ENCODE measurements at places on chromosomes 1 and 21. TPM values are rescaled to one million over a fixed set of nuclear protein-coding genes. Genes with fewer than 3 reads are reported as not detected.

TMPRSS3 gene
- not detected for total RNA-seq

ANKRD45 gene
- total RNA-seq = not detected

KRTAP13-2 gene
- not detected for total RNA-seq

TNFRSF4 gene
- total RNA-seq = not detected

VASH2 gene
- total RNA-seq = 0.04 TPM

C1QB gene
- not detected for total RNA-seq

LYPD8 gene
- total RNA-seq = not detected

ADORA3 gene
- total RNA-seq = not detected

PLA2G4A gene
- total RNA-seq = 8.7 TPM

LCE6A gene
- not detected for total RNA-seq

ZNF695 gene
- 2.3 TPM for total RNA-seq

CNR2 gene
- total RNA-seq = not detected

KRTAP19-2 gene
- not detected for total RNA-seq

PDZK1IP1 gene
- total RNA-seq = 3.5 TPM

SPRR3 gene
- 0.70 TPM for total RNA-seq

POU3F1 gene
- total RNA-seq = 0.86 TPM

KRTAP12-3 gene
- not detected for total RNA-seq

FABP3 gene
- 3.2 TPM for total RNA-seq

KRTAP7-1 gene
- not detected for total RNA-seq

C4BPA gene
- total RNA-seq = not detected

WNT4 gene
- total RNA-seq = not detected

NLRP3 gene
- total RNA-seq = 7.0 TPM

CD55 gene
- total RNA-seq = 20.2 TPM

SPRR1B gene
- total RNA-seq = 43.3 TPM

CELA3A gene
- not detected for total RNA-seq

OR2M3 gene
- not detected for total RNA-seq

CELSR2 gene
- total RNA-seq = 16.9 TPM

LRRC8B gene
- 0.94 TPM for total RNA-seq

FCGR3A gene
- total RNA-seq = not detected

RPL5 gene
- 2,172 TPM for total RNA-seq

ZNF362 gene
- total RNA-seq = 6.2 TPM

DNM3 gene
- 0.47 TPM for total RNA-seq

MPZ gene
- 0.86 TPM for total RNA-seq

RHOU gene
- total RNA-seq = 0.23 TPM

LCE3E gene
- total RNA-seq = 1.6 TPM

MYCBP gene
- total RNA-seq = 32.8 TPM

Measured in hair follicular keratinocyte (primary cell).